Bone marrow (tissue), 2 donors: ENCODE measurements at places on chromosomes 6 and 20.

- no peak for DNase-seq
Measured at GRCh38 chr6:130070326-130070725, 51.9 kb downstream of the L3MBTL3 start.

DNA sequence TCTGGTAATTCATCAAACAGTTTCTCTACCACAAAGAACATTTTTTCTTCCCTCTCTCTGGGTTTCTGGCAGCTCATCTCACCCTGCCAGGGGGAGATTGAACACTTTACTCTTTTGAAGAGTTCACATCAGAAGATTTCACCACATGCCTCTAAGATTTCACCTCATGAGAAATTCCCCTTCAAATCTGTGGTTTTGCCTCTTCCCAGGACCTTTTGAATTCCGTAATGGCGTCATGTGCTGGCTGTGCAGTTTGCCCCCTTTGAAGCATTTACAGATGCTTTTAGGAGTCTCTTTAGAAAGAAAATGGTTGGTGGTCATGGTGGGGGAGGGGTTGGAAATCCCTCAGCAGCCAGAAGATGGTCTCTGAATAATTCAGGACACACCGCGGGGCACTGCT lies 486.1 kb downstream of the QKI start:
- no peak for DNase-seq

DNA sequence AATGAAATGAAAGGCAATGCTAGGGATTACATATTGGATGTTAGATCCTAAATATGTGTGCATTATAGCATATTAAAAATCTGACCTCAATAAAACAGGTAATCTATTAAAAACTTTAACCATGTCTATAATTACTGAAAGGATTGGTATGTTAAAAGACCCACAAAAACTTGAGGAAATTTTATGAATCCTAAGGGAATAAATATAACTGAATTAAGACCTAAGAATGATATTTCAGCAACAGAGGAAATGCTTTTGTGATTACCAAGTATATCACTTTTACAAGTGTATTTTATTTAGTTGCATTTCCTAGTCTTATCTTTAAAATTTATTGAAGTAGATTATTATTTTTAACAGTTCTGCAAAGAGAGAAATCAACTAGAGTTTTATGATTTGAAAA lies 571.5 kb downstream of the HDGFL1 start:
- DNase-seq: no peak

GRCh38 chr20:35129647-35130069 lies 17.5 kb downstream of the EDEM2 start:
- peak; percentile 10 for DNase-seq

DNA sequence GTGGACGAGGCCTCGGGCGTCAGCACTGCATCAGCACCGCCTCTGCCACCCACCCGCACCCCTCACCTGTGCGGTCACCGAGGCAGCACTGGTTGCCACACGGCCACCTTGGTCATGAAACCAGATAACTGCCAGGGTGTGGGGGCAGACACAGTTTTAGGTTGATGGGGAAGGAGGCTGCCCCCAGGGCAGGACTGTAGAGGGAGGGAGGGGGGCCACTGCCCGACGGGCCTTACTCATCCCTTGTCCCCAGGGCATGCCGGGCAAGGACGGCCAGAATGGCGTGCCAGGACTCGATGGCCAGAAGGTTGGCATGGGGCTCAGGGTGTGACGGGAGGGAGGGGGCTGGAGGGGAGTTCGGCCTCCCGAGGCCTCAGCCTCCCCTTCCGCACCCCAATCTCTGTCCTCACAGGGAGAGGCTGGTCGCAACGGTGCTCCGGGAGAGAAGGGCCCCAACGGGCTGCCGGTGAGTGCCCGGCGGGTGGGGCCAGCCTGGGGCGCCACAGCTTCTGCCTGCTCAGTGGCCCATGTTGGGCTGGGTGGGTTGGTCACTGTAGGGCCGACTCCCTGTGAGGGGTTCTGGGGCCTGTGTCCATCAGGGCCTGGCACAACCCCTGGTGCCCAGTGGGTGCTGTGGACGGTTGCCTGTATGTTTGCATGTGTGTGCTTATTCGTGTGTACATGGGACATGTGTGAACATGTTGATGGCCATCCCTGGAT lies 11.8 kb downstream of the COL9A3 start:
- no peak for DNase-seq

DNA sequence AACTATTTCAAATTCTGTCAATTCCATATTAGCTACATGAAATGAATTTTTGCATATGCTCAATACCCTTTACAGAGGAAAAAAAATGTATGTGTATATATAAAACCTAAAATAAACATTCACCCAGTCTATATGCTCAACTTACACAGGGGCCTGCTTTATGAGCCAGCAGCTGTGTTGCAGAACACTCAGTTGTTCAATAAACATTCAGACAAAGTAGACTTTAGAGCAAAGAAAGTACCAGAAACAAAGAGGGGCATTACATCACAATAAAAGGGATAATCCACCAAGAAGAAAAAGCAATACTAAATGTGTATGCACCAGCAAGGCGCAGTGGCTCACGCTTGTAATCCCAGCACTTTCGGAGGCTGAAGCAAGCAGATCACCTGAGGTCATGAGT lies 9.5 kb downstream of the COQ3 start:
- DNase-seq: no peak

DNA sequence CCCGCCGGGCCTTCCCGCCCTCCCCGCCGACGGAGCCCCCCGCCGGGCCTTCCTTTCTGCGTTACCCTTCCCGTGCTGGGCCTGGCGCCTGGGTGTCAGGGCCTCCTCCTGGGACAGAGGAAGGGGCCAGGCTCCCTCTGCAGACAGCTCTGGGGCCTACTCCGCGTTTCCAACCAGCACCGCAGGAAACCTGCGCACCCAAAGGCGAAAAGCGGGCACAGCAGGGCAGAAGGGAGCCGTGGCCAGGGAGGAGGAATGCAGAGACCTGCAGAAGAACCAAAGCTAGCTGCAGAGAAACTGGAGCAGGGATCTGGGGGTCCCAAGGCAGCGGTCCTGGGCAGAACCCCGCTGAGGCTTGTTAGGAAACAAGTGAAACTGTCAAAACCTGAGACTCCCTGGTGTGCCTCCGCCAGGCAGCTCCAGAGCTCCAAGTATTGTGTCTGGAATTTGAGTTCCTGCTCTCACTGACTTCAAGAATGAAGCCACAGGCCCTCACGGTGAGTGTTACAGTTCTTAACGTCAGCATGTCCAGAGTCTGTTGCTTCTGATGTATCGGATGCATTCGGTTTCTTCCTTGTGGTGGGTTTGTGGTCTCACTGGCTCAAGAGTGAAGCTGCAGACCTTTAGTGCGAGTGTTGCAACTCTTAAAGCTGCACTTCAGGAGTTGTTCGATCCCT lies 33.3 kb downstream of the IRF4 start:
- no peak for DNase-seq

- no peak for DNase-seq
Measured at GRCh38 chr20:62493253-62493885, 17.6 kb upstream of the GATA5 start.

GRCh38 chr20:4087923-4088322 lies 72.6 kb upstream of the RNF24 start:
- no peak for DNase-seq

DNA sequence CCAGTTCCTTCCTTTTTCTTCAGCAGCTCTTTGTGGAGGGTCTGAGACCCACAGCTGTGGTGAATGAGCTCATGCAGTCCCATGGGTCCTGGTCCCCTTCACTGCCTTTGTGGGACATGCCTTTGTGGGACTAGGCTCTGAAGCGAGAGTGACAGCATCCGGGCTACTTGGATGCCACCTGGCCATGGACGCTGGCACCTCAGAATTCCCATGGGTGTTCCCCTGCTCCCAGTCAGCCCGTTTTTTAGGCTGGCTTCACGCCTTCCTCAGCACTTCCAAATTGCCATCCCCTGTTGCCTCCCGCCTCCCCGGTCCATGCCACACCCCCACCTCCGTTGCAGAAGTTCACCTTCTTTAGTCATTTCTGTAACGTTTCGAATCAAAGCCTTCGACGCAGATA lies 45.1 kb downstream of the RAMACL start:
- DNase-seq: no peak

DNA sequence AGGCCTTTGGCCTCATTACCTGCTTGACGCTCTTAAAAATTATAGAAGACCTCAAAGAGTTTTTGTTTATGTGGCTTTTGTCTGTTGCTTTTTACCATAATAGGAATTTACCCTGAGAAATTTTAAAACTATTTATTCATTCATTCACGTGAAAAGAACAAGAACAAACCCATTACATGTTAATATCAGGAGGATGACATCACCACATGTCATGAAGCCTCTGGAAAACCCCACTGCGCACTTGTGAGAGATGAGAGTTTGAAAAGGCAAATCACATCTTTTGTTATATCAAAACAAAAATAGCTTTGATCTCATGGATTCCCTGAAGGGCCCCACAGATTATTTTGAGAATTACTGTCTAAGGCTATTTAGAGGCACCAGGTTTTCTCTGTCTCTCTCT lies 61.3 kb upstream of the EYA2 start:
- DNase-seq: no peak

- DNase-seq: no peak
Measured at GRCh38 chr6:146997062-146997461, 207.2 kb upstream of the STXBP5 start.

DNA sequence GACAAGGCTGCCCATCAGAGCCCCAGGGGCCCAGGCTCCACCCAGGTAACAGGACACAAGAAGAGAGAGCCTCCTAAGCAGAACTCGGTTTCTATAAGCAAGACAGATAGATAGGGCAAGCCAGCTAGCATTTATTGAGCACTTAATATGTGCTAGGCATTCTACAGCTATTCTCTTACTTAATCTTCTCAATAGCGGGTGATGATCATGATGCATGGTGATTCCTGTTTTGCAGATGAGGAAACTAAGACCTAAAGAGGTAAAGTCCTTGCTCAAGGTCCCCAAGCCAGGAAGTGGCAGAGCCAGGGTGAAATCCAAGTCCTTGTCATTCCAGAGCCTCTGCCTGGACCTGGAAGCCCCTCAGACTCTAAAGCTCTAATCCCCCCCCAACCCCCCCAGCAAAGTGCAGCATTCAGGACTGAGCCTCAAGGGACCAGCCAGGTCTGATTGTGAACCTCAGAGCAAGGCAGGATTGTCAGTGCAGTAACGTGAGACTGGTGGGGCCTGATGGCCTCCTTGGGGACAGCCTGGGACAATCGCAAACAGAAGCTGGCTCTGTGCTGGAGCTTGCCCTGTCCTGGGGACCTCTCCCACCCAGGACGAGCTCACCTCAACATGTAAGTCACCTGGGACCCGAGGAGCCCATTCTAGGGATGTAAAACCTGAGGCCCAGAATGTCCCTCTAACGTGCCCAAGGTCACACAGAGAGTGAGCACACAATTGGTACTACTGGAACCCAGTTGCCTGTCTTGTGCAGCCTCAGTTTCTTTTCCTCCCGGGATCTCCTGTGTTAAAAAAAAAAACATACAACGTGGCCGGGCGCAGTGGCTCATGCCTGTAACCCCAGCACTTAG lies 48.4 kb upstream of the PTGIS start:
- DNase-seq: no peak

DNA sequence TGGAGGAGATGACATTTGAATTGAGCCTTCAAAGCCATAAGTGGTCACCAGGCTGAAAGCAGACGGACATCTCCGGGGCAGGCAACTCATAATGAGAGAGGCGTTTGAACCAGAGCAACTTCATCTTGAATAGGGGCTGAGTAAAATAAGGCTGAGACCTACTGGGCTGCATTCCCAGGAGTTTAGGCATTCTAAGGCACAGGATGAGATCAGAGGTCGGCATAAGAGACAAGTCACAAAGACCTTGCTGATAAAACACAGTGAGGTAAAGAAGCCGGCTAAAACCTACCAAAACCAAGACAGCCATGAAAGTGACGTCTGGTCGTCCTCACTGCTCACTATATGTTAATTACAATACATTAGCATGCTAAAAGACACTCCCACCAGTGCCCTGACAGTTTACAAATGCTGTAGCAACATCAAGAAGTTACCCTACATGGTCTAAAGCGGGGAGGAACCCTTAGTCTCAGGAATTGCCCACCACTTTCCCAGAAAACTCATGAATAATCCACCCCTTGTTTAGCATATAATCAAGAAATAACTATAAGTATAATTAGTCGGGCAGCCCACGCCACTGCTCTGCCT lies 194.7 kb upstream of the SOX4 start:
- no peak for DNase-seq

DNA sequence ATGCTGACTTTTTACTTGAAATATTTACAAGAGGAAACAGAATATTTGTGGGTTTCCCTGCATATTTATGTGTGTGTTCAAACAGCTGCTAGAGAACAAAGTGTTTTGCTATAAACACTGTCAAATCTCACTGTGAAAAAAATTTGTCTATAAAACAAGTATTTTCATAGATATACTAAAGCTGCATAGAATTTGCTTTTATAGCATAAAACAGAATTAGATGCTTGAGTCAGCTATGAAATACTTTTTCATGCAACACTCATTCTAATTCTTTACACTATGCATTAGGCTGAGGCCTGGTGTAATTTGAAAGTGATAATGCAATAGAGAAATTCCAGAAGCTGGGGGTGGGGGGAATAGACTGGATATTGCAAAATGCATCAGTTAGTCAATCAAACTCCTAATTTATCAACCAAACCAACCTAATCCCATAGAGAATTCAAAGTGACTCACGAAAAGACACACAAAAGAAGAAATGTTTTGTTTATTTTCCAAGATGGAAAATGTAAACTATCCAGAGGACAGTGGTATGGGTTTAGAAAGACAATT lies 148.2 kb downstream of the LAMA2 start:
- DNase-seq: no peak

DNA sequence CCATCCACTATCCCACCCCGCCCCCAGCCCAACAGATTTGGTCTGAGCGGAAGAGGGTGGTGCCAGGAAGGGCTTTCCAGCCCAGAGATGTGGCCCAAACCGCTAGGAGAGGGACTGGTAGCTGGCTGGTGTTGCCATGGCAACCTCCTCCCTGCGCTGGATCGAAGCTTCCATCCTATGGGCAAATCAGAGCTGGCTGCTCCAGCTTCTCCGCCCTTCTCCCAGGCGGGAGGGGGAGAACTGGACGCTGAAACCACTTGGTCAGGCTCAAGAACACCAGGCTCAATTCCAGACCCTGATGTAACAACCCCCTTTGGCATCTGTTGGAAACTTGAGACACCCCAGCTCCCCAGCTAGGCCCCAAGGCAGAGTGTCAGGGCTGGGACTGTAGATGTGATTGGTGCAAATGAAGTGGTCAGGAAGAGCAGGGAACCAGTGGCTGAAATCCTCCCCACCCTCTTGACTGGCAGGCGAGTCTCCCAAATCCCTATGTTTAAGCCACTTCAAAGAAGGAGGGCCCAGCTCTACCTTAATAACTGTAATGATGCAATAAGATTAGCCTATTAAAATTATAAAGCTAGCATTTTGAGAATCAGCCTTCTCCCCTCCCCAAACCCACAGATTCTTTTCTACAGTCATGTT lies 4.2 kb downstream of the RIMS4 start:
- no peak for DNase-seq

- DNase-seq: no peak
Measured at GRCh38 chr20:6333110-6333509, 210.3 kb upstream of the FERMT1 start.

DNA sequence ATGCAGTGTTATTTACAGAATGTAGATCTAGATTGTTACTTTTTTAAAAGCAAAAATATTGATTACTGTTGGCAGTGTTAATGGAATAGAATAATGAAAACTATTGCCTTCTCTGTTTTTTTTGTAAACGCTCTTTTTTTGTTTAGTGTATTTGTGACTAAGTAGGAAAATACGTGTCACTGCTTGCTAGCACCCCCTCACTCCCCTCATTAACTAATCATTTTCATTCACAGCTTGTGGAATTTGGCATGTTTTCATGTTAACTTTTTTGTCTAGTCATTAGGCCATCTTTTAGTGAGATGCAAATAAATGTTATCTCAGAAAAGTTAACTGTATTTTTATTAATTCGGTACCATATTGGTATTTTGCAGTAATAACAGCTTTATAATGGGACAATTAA lies 29.8 kb downstream of the ADGRG6 start:
- no peak for DNase-seq
